ENCODE measurements at places on chromosomes 11 and 22.

GRCh38 chr11:7645206-7645605, 28.1 kb downstream of the CYB5R2 start:
- no peak for DNase-seq

GRCh38 chr11:110293389-110293788, 3.0 kb downstream of the RDX start:
- DNase-seq, result no peak

GRCh38 chr11:60281485-60281884, 1.0 kb downstream of the MS4A4A start:
- no peak for DNase-seq

GRCh38 chr11:133560472-133560855, 28.2 kb upstream of the OPCML start:
- no peak for DNase-seq

- DNase-seq, result no peak
Measured at GRCh38 chr22:48949375-48950149, 878.1 kb downstream of the BRD1 start.

- no peak for DNase-seq
Measured at GRCh38 chr11:57279116-57279515, 42.1 kb upstream of the APLNR start.

DNA sequence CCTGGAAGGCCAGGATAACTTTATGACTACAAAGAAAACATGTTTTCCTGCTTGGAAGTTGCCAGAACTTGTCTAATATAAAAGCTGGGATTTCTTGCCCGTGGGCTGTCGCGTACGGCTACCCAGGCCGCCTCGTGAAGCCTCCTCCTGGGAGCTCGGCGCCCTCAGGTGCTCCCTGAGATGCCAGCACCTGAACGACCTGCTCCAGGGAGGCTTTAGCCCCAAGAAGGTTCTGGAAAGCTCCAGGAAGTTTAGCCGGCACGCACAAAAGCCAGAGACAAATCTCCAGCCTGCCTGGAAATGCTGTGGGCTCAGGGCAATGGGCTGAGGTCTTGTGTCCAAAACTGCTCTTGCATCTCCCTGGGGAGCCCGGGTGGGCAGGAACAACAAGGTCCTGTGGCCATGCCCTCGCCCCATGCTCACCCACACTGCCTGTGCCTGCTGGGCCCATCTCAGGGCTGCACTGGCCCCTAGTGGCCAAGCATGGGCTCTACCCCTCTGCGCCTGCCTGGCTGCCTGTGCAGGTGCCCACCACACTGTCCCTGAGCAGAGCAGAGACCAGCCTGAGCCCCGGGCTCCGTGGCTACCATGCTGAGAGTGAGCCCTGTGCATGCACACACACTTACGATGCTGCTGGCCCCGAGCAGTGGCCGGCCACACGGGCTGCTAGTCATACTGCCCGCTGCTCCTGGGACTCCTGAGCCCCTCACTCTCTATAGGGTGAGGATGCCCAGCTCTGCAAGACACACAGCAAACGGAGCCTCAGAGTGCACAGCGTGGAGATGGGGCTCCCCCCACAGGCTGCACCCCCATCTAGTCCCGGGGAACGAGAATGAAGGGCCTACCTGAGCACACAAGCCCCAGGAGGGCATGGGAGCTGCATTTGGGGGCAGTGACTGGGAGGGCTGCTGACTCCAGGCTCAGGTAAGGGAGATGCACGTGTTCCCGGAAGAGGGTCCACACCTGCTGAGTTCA, 4.9 kb upstream of the CELSR1 start:
- DNase-seq, result peak; percentile 79

DNA sequence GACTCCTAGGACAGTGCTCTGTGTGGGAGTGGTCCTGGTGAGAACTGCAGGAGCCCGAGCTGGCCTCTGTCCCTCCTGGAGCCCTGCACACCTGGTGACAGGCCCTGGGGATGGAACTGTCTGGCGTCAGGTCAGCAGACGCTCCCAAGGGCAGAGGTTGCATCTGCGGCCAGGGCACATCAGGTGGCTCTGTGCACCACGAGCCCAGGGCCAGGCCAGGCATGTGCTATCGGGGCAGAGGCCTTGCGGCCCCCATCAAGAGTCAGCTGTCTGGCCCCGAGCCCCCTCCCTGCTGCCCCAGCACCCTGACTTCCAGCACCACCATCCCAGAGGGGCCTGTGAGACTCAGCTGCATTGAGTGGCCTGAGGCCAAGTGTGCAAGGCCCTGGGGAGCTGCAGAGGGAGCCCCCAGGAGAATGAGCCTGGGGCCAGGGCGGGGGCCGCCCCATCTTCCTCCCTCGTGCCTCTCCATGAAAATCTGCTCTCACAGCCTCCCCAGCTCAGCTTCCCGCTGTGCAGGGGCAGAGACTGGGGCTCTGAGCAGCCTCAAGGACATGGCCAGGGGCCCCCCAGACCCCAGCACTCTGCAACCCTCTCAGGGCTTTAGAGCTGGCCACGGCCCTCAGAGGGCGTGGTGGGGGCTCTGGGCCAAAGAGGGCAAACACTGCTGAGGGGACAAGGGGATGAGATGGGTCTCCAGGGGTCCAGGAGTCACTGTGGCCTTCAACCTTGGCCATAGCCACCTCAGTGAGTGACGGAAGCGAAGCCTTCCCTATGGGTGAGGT, 56.4 kb downstream of the RTL6 start:
- DNase-seq, result no peak

GRCh38 chr22:19868773-19869471, 14.2 kb upstream of the GNB1L start:
- peak; percentile 33 for DNase-seq

GRCh38 chr22:24503843-24504338, 8.8 kb downstream of the UPB1 start:
- no peak for DNase-seq

DNA sequence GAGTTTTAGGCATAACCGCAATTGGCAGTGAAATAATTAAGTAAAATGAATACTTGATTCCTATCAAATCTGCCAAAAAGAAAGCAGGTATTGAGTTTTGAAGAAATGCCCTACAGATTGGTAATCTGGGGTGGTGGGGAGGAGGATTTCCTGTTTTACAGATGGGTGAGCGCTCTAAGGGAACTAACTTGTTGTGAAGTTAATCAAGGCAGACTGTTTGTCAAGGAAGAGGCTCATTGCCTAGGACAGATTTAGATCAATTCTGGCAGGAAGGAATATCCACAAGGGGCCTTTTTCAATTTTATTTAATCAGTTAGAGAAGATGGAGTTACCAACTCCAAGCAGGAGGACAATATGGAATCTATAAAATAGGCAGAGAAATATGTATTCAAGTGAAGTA, 271.5 kb upstream of the CCDC90B start:
- DNase-seq, result no peak

DNA sequence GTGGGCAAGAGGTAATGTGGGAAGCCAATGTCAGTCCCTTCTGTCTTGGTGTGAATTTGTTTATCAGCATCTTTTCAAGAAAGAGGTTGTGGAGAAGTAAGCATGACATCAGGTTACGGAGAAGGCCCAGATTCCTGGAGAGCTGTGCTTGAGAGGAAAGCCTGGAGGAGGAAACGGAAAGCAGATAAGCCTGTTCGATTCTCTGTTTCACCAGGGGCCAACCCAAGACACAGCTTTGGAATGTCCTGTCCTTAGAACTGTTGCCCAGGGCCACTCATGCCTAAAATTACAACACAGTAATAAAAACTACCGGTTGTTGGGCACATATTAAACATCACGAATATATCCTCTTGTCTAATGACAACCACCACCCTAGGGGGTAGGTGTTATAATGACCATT, 148.5 kb downstream of the NAV2 start:
- DNase-seq, result no peak

GRCh38 chr11:2385156-2386151, 8.3 kb downstream of the CD81 start:
- DNase-seq, result no peak

- DNase-seq, result no peak
Measured at GRCh38 chr11:80330264-80330663, 889.4 kb upstream of the TENM4 start.

- no peak for DNase-seq
Measured at GRCh38 chr11:2743427-2744110, 43.8 kb upstream of the KCNQ1OT1 start.

- no peak for DNase-seq
Measured at GRCh38 chr11:70210530-70210929, 7.4 kb downstream of the FADD start.

GRCh38 chr11:24357620-24358410, 139.0 kb upstream of the LUZP2 start:
- no peak for DNase-seq

GRCh38 chr11:122676638-122677037, 21.1 kb downstream of the UBASH3B start:
- DNase-seq, result no peak

DNA sequence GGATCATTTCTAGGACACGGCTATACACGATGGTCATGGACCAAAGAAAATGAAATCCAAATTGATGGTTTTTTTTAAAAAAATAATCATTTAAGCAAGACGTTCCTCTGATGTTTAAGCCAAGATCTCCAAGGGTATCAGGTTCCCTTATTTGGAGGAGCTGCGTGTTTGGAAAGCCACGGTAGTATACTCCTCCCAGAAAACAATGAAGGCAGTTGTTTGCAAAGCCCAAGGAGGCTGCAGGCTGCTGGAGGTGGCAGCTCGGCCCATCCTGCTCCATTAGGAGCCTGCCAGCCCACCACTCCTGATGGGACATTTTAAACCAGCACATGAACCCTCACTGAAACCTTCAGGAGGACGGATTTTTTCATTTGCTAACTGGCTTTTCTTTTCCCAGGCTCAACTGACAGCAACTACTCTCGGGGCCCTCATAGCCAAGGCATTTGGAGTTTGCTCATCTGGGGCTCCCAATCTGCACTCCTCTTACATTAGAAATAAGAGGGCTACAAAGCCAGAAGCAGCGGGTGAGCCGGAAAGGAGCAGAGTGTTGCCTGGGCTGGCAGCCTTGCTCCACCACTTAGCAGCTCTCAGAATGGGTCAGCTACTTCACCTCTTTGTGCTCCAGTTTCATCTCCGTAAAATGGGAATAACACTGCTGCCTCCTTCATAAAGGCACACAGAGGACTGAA, 58.4 kb downstream of the ABTB2 start:
- DNase-seq, result no peak

DNA sequence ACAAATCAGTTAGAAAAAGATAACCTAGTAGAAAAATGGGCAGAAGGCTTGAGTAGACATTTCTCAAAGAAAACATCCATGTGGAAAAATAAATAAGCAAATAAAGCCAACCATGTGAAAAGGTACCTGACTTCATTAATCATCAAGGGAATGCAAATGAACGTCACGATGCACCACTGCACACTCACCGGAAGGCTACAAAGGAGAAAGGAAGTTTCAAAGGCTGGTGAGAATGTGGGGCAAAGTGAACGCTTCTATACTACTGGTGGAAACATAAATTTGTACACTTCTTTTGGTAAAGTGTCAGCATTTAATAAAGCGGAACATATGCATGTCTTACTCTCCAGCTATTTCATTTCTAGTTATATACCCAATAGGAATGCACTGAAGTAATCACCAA, 166.8 kb downstream of the CSNK2A3 start:
- no peak for DNase-seq

DNA sequence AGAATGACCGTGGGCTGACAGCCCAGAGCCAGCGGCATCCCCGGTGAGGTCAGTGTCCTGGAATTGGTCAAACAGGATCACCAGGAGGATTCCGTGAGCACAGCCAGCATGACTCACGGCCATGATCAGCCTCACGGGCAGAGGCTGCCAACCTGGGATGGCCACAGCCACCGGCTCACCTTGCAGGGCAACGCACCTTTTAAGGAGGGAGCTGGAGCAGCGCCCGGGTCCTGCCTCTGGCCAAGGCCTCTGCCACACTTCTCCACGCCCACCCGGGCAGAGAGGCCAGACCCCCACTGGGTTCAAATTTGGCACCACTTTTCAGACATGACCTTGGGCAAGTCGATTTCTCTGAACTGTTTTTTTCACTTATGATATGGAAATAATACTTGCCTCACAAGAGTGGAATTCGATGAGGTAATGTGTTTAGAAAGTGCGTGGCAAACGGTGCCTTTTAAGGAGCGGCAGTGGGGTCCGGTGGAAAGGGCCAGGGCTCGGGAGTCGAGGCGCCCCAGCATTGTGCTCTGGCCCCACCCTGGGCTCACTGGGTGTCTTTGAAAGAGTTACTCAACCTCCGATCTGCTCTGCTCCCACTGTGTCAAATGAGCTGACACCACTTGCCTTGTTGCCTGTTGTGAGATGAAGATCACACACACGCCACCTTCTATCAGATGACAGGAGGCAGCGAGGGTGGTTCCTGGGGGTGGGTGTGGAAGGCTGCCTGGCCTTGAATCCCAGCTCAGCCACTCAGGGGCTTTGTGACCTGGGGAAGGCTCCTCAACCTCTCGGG, 16.0 kb downstream of the TXN2 start:
- no peak for DNase-seq

- DNase-seq, result no peak
Measured at GRCh38 chr11:119367661-119368120, 13.8 kb downstream of the USP2 start.

DNA sequence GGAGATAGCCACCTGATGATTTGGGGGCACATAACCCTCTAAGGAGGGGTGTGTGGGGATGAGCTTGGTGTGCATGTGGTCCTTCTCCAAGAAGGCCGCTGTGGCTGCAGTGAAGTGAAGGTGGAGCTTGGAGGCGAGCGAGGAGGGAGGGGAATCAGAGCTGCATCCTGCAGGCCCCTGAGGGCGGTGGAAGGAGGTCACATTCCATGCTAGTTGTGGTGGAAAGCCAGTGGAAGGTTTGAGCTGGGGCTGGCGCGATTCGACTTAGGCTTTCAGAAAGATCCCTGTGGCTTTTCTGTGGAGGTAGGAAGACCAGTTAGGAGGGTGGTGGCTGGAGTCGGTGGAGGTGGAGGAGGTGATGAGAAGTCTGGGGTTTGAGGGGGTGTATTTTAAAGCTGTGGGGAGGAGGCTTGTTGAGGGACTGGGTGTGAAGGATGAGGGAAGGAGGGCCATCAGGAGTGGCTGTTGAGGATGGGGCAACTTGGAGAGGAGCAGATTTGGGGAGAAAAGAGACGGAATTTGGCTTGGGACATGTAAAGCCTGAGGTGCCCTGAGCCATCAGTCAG, 62.0 kb downstream of the TBC1D22A start:
- DNase-seq, result no peak

- DNase-seq, result no peak
Measured at GRCh38 chr11:114348200-114349191, 51.8 kb downstream of the C11orf71 start.

DNA sequence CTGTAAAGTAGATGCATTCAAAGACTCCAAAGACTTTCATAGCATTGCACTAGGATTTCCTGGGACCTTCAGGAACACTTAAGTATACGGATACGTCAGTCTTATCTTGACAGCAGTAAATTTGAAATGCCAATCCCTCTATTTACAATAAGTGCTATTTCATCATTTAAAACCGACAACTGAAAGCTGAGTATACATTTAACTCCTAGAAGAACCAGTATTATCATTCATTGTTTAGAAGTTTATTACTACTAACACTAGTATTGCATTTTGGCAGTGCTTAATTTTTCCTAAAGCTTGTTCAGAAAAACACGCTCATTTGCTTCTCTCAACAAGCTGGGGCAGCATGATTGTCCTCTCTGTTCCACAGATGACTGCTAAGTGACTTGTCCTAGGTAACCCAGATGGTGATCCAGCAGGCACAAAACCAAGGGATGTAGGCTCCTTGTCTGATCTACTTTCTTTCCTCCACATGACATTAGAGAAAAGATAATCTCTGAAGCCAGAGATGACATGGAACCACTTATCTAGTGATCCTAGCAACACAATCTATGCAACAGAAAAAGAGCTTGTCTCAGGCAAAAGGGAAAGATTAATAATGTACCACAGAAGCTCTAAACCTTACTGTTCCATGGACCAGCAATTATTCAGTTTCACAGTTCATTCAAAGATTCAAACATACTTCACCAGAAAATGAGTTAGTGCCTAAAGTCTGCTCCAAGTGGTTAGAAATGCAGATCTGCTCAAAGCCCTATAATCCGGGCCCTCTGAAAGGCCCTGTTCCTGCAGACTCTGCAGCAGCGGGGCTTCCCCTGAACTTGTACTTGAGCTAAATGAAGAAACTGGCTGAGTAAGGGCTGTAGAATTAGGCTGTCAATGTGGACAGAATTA, 5.2 kb downstream of the MAML2 start:
- no peak for DNase-seq
